Stimulated activated CD8-positive, alpha-beta memory T cell treated with anti-CD3 and anti-CD28 coated beads, Interleukin-7, amount 100 ng/mL, for 24 hours (primary cell): ENCODE measurements at places on chromosomes 7 and 10.

- no peak for DNase-seq
Measured at GRCh38 chr10:122494833-122495232, 33.5 kb downstream of the HTRA1 start.

- DNase-seq, result no peak
Measured at GRCh38 chr10:100289641-100290040, 3.2 kb upstream of the BLOC1S2 start.

GRCh38 chr7:117785431-117785830, 87.8 kb downstream of the CTTNBP2 start:
- DNase-seq, result no peak

- DNase-seq, result no peak
Measured at GRCh38 chr7:133554330-133554729, 301.5 kb downstream of the EXOC4 start.

DNA sequence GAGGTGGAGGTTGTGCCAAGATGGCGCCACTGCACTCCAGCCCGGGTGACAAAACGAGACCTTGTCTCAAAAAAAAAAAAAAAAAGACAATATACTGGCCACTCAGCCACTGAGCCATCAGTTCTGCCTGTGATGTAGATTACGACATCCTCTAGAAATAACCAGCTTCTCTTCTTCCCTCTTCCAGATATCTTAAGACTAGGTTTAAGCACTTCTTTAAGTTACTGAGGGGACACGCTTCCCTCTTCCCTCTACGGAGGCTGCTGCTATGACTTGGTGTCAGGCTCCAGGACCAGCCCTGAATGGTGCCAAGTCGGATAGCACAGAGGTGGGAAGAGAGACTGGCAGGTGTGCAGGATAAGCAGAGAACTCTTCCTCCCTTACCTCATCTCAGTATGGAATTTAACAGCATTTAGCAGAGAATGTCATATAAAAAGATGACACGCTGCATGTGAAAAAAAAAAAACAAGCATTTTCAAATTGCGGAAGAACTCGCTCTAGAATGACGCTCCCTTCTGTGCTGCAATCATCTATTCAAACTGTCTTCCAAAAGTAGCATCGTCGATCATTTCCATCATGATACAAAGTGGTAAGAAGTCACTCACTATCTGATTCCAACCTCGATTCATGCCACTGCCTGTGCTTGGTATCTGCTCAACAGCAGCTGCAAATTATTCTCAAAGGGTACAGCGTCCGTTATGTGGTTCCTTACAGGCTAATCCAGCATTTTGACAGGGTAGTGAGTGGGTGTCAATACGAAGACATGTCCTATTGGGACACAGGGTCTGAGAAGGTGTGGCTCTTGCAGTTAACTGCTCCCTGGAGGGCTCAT, 13.8 kb downstream of the DAGLB start:
- DNase-seq, result no peak

DNA sequence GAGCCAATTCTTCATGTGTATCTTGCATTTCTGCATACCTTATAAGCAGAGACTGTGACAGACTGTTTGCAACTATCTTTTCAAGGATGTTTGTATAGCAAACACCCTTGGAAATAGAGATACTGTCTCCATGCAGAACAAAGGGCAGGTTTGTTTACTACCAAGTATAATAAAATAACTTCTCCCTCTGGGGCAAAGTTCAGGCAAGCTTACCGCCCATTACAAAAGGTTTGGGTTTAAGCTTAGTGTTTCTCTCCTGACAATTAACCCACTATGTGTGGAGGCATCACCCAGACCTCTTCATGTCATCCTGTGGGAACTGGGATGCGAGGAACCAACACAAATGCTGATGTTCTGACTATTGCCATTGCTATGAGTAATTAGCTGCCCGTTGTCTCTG, 479.1 kb upstream of the ZMIZ1 start:
- DNase-seq, result no peak

DNA sequence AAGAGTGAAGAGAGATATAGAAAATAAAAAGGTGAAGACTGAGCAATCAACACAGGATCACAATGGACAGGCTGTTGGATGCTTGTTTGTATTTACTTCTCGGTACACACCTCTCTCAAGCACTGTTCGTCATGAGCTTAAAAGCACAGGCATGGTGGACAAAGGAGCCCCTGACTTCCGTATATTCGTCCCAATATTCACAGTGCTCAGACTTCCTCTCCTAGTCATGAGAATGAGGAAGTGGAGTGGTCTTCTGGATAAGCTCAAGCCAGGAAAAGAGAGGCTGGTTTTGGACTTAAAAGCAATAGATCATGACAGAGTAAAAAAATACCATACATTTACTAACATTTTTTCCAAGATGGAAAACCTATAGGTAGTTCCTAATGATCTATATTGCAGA, 172.5 kb downstream of the SORCS1 start:
- no peak for DNase-seq

DNA sequence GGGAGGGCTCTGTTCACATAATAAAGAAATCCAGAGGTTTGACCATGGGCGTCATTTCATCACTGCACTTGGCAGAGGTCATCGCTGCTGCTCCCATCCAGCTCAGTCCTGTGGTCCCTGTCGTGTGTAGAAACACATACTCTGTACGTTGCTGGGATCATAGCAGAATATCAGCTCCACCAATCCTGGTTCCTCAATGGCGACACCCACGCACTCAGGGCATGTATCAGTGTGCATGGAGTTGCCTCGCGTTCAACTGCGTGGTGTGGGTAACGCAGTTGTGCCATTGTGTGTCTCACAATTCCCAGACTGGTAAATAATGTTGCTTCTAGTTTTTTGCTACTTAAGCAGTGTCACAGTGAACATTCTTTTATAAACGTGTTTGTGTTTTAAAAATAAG, 111.1 kb downstream of the LHPP start:
- DNase-seq, result no peak

- DNase-seq, result no peak
Measured at GRCh38 chr10:84538036-84538435, 209.6 kb downstream of the CCSER2 start.

DNA sequence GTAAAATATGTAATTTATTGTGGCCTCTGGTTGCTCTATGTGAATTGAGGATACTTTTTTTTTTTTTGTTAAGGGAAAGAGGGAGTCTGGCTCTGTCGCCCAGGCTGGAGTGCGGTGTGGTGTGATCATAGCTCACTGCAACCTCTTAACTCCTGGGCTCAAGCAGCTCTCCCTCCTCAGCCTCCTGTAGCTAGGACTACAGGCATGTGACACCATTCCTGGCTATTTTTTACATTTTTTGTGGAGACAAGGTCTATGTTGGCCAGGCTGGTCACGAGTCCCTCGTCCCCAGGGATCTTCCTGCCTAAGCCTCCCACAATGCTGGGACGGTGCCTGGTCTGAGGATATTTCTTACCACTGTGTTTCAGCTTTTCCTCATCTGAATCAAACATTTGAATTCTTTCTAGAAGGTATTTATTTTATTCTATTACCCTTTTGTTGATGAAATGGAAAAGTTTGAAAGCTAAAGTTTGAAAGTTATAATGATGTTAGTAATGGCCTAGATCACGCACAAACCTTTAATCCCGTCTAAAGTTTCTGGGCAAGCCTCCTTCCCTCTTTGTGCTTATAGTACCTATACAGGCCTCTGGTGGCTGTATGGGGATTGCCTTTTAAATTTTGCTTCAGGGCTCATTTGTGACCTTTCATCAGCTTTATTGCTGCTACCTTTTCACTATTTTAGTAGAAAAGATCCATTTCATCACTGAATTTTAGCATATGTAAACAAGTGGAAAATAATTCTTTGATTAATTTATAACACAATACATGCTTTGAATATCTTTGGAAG, 2.0 kb downstream of the IFRD1 start:
- DNase-seq, result no peak

DNA sequence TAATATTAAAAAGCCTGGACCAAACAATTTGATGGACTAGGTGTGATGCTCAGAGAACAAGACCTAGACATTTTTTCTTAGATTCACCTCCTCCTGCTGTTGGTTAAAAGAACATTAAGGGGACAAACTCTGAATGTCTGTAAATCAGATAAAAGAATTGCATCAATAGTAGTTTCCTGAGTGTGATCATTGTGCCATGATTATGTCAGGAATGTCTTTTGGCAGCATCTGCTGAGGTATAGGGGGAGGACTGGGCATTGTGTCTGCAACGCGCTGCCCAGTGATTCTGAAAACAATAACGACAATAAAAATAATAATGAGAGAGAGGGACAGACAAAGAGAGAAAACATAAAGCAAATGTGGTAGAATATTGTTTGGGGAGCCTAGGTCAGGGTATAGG, 6.9 kb downstream of the C7orf57 start:
- no peak for DNase-seq

GRCh38 chr10:121339114-121339513, 259.1 kb downstream of the FGFR2 start:
- no peak for DNase-seq

- DNase-seq, result no peak
Measured at GRCh38 chr10:31745612-31746376, 182.8 kb downstream of the ARHGAP12 start.

DNA sequence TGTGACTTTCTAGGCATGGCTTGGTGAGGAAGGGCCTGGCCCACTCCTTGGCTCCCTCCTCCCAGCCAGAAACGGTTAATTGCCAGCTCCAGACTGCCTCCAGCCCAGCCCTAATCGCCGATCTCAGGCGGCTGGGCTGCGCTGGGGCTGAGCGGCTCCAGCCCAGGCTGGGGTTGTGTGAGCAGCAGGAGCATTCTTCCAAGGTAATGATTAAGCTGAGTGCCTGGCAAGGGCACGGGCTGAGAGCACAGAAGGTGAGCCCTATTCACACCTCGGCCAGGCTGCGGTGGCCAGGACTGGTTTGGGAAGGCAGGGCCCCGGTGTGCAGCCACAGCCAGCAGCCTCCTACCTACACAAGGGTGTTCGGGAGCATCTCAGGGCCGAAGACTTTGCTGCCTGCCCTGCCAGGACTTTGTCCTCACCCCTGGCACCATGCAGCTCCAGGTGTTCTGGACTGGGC, at the start of gene TMEM72:
TMEM72 (plus strand) TSS at position 257 of the 460 bp plus-strand sequence; CDS start at position 433, 176 bp downstream.
- no peak for DNase-seq

- no peak for DNase-seq
Measured at GRCh38 chr7:152200395-152200794, 174.9 kb downstream of the GALNT11 start.

GRCh38 chr10:18955061-18955460, 93.5 kb upstream of the MALRD1 start:
- no peak for DNase-seq

GRCh38 chr10:87927091-87927490, 63.7 kb downstream of the PTEN start:
- no peak for DNase-seq

DNA sequence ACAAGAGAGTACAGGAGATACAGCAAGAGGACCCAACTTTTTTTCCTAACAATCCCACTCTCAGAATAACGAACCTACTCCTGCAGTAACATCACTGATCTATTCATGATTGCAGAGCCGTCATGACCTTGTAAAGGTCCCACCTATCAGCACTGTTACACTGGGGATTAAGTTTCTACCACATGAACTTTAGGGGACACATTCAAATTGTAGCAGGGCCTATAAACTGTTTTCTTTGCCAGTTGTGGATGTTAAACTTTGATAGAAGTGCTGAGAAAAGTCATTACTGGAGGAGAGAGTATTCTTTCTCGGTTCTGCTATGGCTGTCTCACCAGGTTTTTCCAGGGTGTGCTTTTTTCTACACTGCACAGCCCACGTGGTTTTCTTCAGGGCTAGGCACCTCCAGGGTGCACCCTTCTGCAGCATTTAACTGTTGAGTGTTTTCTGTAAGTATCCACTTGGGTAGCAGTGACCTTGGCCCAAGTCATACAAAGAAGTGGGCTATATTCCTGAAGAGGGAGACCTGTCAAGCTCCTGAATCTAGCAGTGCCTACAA, 131.6 kb upstream of the AHR start:
- DNase-seq, result no peak

- no peak for DNase-seq
Measured at GRCh38 chr10:88190123-88190522, 326.7 kb downstream of the PTEN start.

DNA sequence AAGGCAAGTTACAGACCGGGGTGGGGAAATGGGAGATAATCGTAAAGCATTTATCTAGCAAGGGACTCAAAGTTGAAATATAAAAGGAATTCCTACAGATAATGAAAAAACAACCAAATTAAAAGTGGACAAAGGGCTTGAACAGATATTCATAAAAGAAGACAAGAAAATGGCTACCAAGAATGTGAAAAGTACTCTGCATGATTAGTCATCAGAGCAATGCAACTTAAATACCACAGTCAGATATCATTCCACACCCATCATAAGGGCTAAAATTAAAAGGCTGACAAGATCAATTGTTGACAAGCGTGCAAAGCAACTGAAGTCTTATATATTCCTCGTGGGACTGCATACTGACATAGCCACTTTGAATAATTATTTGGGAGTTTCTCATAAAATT, 124.6 kb upstream of the RSU1 start:
- DNase-seq, result no peak

DNA sequence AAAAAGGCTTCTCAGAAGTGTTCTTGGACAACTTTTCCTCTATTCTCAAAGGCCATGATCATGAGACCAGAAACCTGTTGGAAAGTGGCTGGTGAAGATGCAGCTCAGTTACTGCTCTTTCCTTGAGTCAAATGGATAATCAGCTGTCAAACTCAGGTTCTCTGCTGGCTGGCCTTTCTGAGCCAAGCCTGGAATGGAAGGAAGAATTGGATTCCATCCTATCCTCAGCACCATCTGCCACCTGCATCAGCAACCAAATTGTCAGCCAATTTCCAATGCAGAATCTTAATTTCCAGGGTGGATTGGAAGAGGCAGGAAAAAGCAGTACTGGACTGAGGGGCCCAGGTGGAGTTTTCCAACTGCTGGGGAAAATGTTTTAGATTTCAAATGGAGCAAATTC, 631.7 kb downstream of the KCNMA1 start:
- no peak for DNase-seq

DNA sequence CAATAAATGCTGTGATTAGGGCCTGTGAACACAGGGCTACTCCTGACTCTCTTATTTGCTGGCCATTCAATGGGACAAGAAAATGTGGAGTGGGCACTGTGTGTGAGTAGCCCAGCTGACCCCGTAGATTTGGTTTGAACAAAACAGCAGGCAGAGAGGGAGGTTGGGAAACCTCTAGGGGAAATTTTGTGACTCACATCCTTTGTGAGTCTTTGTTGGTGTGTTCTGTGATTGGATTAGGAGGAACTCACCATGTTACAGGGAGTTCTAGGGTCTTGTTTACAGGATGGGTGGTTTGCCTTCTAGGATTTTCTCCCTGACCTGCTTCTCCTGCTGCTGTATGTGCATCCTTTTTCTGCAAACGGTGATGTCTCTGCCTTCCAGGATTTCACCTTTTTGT, 128.3 kb upstream of the MKI67 start:
- no peak for DNase-seq
